ENCODE measurements at places on chromosomes 3 and 15. TPM values are rescaled to one million over a fixed set of nuclear protein-coding genes. Genes with fewer than 3 reads are reported as not detected.

Gene A4GNT
- not detected for total RNA-seq

Gene LDHAL6B
- not detected for total RNA-seq

Gene HDAC11
- 13.0 TPM for total RNA-seq

Gene NCEH1
- 7.0 TPM for total RNA-seq

Gene TMCO5A
- total RNA-seq = not detected

Gene IL20RB
- total RNA-seq = 0.38 TPM

DNA sequence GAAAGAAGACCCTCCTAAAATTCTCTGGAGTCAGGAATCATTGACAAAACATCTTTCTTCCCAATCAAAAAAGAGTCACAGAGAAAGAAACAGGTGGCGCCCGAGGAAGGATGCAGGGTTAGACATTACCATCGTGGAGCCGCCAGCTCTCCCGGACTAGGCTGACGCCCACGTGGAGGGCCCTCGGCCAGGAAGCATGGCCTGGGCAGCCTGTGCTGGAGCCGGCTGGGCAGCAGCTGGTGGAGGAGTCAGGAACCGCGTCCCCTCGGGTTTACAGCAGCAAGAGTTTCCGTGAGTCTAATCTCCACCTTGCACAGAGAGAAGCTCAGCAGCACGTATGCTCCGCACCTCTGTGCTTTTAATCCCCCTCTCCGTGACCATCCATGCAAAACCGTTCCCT, 533.7 kb upstream of the ATP11B start:
- H3K4me1 ChIP-seq = no peaks in the 10 kb centered on the region
- H3K36me3 ChIP-seq = no peaks in the 10 kb centered on the region
- no peak for DNase-seq
- no peak overlapping the region for H3K4me3 ChIP-seq
- peaks cover 4% of the 10 kb centered on the region for H3K27me3 ChIP-seq
- no peak overlapping the region for H3K27ac ChIP-seq

- no peaks in the 10 kb centered on the region for H3K4me1 ChIP-seq
- no peak overlapping the region for H3K27ac ChIP-seq
- H3K36me3 ChIP-seq = no peaks in the 10 kb centered on the region
- no peak for DNase-seq
- no peak overlapping the region for H3K4me3 ChIP-seq
Observed at GRCh38 chr15:75832114-75832513, 11.1 kb upstream of the UBE2Q2 start.

- no peaks in the 10 kb centered on the region for H3K4me1 ChIP-seq
- H3K27me3 ChIP-seq = no peaks in the 10 kb centered on the region
- H3K4me3 ChIP-seq = no peak overlapping the region
Observed at GRCh38 chr3:19885468-19885867, 48.5 kb downstream of the EFHB start.

DNA sequence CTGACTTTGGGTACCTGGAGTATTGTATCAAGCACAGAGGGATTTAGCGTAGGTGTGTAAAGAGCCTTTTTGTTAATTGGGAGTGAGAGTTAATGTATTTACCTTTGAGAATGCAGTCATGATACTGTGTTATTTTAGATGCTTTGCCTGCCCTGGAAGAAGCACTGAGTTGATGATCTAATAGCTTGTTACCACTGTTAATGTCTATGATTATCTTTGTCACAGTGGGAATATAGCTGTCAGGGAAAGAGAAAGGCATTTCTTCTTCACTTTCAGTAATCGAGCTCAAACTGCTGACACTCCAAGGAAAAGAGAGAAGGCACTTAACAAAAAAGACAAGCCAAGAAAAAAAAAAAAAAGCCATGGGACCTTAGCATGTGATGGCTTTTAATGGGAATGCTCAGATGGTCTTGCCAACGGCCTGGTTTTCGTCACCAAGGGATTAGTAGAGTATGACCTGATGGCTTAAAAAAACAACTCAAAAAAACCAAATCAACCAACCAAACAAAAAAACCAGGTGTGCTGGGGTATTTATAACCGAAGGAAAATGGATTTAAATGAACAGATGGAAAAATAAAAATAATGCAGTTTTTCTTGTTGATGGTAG, 387.4 kb downstream of the PTPRG start:
- H3K4me1 ChIP-seq = peaks cover 44% of the 10 kb centered on the region
- no peak overlapping the region for H3K4me3 ChIP-seq
- no peaks in the 10 kb centered on the region for H3K36me3 ChIP-seq
- no peaks in the 10 kb centered on the region for H3K27me3 ChIP-seq

GRCh38 chr3:155248531-155249187, 44.8 kb downstream of the STRIT1 start:
- H3K27ac ChIP-seq = no peak overlapping the region
- DNase-seq = no peak
- H3K4me1 ChIP-seq = peaks cover 1% of the 10 kb centered on the region
- H3K4me3 ChIP-seq = no peak overlapping the region
- no peaks in the 10 kb centered on the region for H3K27me3 ChIP-seq

- no peak for DNase-seq
- no peak overlapping the region for H3K4me3 ChIP-seq
- no peak overlapping the region for H3K27ac ChIP-seq
- H3K27me3 ChIP-seq = no peaks in the 10 kb centered on the region
- H3K4me1 ChIP-seq = no peaks in the 10 kb centered on the region
- H3K36me3 ChIP-seq = no peaks in the 10 kb centered on the region
Observed at GRCh38 chr3:145719114-145719513, 441.9 kb downstream of the PLOD2 start.

- peak overlapping the region; percentile 69 for H3K27ac ChIP-seq
- peaks cover 21% of the 10 kb centered on the region for H3K4me1 ChIP-seq
- H3K36me3 ChIP-seq = no peaks in the 10 kb centered on the region
- peak overlapping the region; percentile 16 for H3K4me3 ChIP-seq
- no peak for DNase-seq
Observed at GRCh38 chr15:100043692-100044091, 298.1 kb downstream of the ADAMTS17 start.

- no peak overlapping the region for H3K4me3 ChIP-seq
- DNase-seq = no peak
- no peak overlapping the region for H3K27ac ChIP-seq
- H3K27me3 ChIP-seq = no peaks in the 10 kb centered on the region
Observed at GRCh38 chr15:29455530-29455929, 185.9 kb upstream of the NSMCE3 start.

GRCh38 chr3:152960684-152961083, 125.8 kb downstream of the P2RY1 start:
- H3K27me3 ChIP-seq = no peaks in the 10 kb centered on the region
- no peak for DNase-seq
- no peaks in the 10 kb centered on the region for H3K36me3 ChIP-seq
- H3K4me1 ChIP-seq = no peaks in the 10 kb centered on the region
- H3K27ac ChIP-seq = no peak overlapping the region

- no peak overlapping the region for H3K4me3 ChIP-seq
- no peak for DNase-seq
- no peaks in the 10 kb centered on the region for H3K36me3 ChIP-seq
Observed at GRCh38 chr3:100546020-100546744, 53.8 kb downstream of the TMEM45A start.

Measured in gastrocnemius medialis (tissue), 4 donors.